ENCODE measurements at places on chromosomes 2 and 18.

DNA sequence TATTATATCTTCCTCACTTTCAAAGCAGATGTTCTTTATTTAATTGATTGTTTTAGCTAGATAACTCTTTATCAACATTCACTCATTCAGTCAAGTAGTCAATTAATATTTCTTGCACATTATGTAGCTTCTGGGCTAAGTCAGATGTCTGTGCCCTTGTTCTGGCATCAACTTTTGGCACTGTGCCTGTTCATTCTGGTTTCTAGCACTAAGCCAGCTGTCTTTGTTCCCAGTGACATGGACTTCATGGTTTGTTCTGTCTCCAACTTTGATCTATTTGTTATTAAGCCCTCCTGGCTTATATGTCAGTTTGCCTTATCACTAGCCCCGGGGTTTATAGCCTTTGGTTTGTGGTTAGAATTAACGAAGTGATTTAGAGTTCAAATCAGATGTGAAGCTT is 247.9 kb upstream of the SYT4 start:
- no peak for DNase-seq

DNA sequence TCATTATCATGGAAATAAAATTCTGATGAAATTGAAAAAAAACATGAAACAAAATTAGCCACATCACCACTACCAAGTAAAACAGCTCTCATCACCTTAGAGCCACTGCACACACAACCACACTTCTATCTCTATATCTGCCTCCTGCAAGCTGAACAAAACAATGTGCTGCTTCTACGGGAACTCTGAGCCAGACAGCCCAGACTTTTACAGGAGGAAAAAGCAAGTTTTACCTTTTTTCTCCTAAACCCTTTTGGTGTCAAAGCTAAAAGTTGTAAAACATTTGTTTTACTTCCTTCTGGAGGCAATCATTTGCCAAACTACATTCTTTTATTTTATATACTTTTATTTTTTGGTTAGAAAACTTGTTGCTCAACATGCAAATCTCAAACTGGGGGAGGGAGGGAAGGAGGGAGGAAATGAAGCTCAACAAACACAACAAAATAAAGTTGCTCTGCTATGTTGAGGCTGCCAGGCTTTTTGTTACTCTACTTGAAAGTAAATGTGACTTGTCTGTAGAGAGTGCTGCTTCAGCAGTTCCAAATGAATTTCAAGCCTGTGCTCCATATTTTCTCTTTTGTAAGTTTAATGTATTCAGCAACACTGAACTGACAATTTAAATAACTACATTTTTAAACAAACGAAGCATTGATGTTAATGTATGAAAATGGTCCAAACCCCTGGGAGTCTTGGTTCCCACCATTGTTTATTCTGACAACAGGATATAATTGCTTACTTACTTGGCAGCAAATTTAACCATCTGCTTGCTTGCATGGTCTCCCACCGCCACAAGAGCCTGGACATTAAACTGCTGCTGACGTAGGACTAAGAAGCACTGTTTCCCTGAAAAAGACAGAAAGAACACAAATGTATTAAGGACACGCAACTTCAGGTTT is 24.5 kb downstream of the DARS1 start:
- peak; percentile 41 for DNase-seq

- DNase-seq = peak; percentile 53
Measured at GRCh38 chr18:43571078-43571689, 293.9 kb upstream of the SYT4 start.

- DNase-seq = no peak
Measured at GRCh38 chr2:32824070-32824809, 122.5 kb upstream of the LTBP1 start.

GRCh38 chr2:231554748-231555545 is 24.7 kb upstream of the NMUR1 start:
- no peak for DNase-seq

- no peak for DNase-seq
Measured at GRCh38 chr2:62402156-62402555, 103.8 kb downstream of the TMEM17 start.

DNA sequence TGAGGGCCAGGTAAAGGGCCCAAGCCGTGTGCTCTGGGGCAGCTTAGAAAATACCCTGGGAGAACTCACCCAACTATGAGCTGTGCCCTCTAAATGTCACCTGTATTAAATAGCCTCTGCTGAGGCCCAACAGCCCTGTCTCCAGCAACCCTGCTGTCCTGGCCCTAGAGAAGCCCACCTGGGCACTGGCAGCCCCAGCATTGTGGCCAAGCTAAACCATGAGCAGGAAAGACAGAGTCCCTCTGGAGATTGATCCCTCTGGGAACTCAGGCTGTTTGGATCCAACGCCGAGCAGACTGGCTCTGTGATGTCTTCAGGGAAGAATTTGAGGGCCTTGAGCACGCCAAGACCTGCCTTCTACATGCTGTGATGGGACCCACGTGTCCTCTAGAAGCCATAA is 126.5 kb downstream of the TTC32 start:
- DNase-seq = no peak

GRCh38 chr2:46050489-46050888 is 246.7 kb upstream of the EPAS1 start:
- no peak for DNase-seq

- DNase-seq = no peak
Measured at GRCh38 chr2:116586328-116586689, 1228.2 kb upstream of the DDX18 start.

All from activated CD4-positive, alpha-beta T cell treated with anti-CD3 and anti-CD28 coated beads, Interleukin-10, Interleukin-2, amounts not matched to agents 100 ng/mL and 50 ng/mL, durations not matched to agents 16 hours and 8 hours (primary cell).